ENCODE measurements at places on chromosomes 13 and 19. TPM values are rescaled to one million over a fixed set of nuclear protein-coding genes. Genes with fewer than 3 reads are reported as not detected.

CYP4F3 gene
- total RNA-seq, result under 0.01 TPM

UHRF1 gene
- total RNA-seq, result 25.9 TPM

ZNF426 gene
- total RNA-seq, result 27.5 TPM

ELL gene
- total RNA-seq, result 15.5 TPM

LIM2 gene
- total RNA-seq, result not detected

C1QTNF9B gene
- total RNA-seq, result not detected

Data from placental epithelial cell (primary cell).